ENCODE measurements at places on chromosomes 16 and 17.
A peak's percentile ranks its signal among the peaks of the same experiment; 100 is the strongest.

- DNase-seq: peak; percentile 62
Measured at GRCh38 chr17:49742166-49742638, 21.7 kb downstream of the FAM117A start.

- DNase-seq: no peak
Measured at GRCh38 chr16:77335652-77336234, 99.1 kb downstream of the ADAMTS18 start.

- DNase-seq: no peak
Measured at GRCh38 chr17:79632432-79632735, 21.5 kb upstream of the RBFOX3 start.

- DNase-seq: no peak
Measured at GRCh38 chr17:58421711-58422110, 4.4 kb upstream of the RNF43 start.

Measured in inflammatory macrophage treated with lipopolysaccharide for 1 hour (primary cell).